Activated naive CD4-positive, alpha-beta T cell treated with anti-CD3 and anti-CD28 coated beads for 36 hours (primary cell): ENCODE measurements at places on chromosomes 11 and 22. TPM values are rescaled to one million over a fixed set of nuclear protein-coding genes. Genes with fewer than 3 reads are reported as not detected.

GRCh38 chr11:2563213-2564007, 118.6 kb downstream of the KCNQ1 start:
- no peak for DNase-seq

DNA sequence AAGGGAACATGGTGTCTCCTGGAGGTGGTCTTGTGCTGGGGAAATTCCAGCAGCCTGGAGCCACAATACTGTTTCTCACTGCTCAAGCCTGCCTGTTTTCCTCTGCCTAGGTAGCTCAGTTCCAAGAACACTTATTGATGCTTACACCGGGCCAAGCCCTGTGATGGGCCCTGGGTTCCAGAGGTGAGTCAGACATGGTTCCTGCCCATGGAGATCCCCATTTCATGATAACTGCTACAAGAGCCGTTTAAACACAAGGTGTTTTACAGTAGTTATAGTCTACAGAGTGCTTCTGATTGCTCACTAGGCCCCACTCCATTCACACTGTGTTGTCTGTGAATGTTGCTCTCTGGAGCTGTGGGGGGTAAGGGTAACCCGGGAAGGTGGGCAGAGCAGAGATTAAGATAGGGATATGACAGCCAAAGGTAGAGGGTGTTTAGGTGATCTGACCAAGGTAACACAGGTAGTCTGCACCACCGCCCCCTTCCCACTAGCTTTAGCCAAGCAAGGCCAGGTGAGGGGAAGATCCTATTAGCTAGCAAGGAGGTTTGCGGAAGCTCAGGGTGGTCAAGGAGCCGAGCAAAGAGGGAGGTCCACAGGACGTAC, 696 bp upstream of the MICAL2 start:
- DNase-seq = peak; percentile 74

DNA sequence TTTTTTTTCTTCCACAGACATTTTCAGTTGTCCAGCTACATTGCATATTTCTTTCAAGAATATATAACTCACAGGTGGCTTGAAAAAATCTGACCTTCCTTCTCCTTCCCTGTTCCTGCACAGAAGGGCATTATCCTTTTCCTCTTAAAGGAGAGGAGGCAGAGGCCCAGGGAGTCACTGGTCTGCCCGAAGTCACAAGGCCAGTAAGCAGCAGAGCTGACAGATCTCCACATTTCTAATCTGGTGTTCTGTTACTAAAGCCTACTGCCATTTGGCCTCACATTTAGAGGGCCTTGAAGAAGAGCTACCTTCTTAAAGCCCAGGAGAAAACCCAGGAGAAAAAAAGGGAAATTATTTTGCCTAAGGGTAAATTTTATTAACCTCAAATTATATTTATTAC, 12.3 kb downstream of the ENDOD1 start:
- no peak for DNase-seq

Gene KCNJ5
- not detected for total RNA-seq

- DNase-seq = peak; percentile 35
Observed at GRCh38 chr22:18110194-18110953, at the start of gene TUBA8. TUBA8 (plus strand) TSS chr22:18110809; CDS start chr22:18110866, 57 bp downstream.

Gene DAGLA
- 0.02 TPM for total RNA-seq

DNA sequence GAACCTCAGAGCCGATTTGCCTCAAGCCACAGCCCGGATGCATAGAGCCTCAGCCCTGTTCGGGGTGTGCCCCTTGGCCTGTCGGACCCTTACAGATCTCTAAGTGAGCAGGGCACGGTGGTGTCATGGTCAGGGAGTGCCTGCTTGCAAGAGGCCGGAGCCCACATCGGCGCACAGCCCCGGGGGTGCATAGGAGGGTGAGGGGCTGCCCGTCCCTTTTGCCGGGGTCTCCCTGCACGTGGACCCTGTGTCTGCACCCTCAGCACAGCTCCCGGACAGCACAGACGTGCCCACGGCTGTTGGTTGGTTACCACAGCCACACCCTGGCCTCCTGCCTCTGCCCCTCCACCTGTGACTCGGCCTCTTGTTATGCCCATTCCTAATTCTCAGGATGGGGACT, 6.5 kb downstream of the RAB36 start:
- no peak for DNase-seq
